ENCODE measurements at places on chromosomes 4 and X.

GRCh38 chr4:88775529-88775928, 77.9 kb upstream of the NAP1L5 start:
- DNase-seq = no peak

- no peak for DNase-seq
These were observed 31.4 kb downstream of the RGS12 start for GRCh38 chr4:3324093-3324815.

- no peak for DNase-seq
These were observed 47.0 kb upstream of the ARSJ start for GRCh38 chr4:114026447-114026846.

DNA sequence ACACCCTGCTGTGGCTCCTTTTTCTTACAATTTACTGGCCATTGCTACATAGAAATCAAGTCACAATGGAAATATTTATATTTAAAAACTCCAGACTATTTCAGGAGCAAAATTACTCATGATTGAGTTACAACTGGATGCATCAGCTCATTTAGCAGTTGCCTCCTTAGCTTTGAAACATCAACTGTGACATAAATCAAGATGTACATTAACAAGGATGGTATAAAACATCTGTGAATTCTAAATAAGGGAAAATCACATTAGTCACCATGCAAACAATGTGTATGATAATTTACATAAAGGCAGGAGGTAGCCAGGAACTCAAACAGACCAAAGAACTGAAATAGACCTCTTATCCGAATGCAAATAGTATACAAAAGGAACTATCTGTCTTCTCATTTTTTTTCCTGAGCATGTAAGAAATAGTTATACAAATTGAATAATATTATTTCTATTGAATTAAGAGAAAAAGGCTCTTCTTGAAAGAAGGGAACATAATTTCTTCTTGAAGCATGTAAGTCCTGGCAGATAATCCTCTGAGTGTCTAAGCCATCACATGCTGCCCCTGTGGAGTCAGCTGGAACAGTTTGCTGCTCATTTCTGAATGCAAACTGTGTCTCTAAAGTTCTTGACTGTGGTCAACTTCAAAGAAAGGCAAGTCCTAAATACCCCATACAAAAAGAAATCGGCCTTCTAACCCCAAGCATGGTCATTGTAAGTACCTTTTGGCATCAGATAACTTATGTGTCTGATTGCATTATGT, 151.2 kb downstream of the NAA11 start:
- DNase-seq = no peak

DNA sequence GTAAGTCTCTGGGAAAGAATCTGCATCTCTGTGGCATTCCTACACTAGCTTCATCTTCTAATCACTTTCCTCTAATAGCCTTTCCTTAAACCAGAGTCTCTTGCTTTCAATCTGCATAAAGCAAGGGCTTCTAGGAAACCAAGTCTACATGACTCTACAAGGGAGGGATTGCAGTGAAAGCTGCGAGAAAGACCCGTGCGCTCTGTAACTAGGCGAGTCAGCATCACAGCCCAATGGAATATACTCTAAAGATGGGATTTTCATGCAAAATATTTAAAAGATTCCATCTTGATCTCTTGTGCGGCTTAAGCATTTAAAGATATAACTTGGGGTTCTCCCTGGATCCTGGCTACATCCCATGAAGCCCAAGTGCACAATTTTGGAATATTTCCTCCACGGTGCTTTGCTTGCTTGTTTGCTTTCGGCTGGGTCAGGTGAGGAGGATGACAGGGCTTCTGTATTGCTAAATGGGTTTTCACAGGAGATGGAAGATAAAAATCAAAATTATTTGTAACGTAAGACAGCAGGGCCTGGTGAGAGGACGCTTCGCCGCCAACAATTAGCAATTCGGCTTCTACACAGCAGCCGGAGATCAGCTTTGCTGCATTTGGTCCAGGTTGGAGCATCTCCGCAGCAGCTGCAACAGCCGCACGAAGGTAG, 687 bp upstream of the GRIA2 start:
- no peak for DNase-seq

- DNase-seq = no peak
These were observed 57.7 kb downstream of the SAT1 start for GRCh38 chrX:23840674-23841073.

GRCh38 chr4:85086721-85087120, 120.2 kb upstream of the WDFY3 start:
- DNase-seq = no peak

- peak; percentile 15 for DNase-seq
These were observed 13.0 kb upstream of the ODAPH start for GRCh38 chr4:75542824-75543223.

GRCh38 chr4:146267826-146268225, 53.5 kb downstream of the REELD1 start:
- no peak for DNase-seq

- DNase-seq = no peak
These were observed 11.9 kb downstream of the STARD8 start for GRCh38 chrX:68659385-68659784.

DNA sequence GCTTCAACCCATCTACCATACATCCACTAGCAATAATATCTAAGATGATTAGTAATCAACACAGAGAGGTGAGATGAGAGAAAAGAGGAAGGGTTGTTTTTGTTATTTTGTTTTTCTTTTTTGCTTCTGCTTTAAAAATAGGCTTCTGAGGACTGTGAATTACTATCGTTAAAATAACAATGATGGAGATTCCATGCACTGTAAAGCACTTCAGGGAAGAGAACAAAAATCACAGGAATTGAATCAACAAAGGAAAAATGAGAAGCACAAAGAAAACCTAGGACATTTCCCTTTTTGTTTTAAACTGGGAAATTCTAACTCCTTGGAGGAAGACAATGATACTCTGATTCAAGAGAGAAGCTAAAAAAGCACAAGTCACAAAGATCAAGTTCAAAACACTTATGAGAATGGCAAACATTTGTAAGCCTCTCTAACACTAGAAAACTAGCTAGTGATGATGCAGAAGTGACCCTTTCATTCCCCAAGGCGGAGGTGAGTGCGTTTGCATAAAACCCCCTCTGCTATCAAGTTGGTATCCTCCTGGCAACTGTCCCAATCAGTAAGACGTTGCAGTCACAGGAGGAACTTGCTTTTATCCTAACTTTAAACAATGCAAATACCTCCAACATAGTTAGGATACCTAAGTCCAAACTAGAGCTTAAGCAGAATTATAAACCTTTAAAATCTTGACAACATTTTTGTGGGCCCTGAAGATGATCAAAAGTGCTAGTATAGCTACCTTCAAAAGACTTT, 308.5 kb downstream of the CAMK2D start:
- no peak for DNase-seq

GRCh38 chr4:4455210-4455865, 68.4 kb downstream of the NSG1 start:
- no peak for DNase-seq

- no peak for DNase-seq
These were observed 90.3 kb downstream of the RLIM start for GRCh38 chrX:74523870-74524735.

GRCh38 chr4:106914223-106914622, 121.9 kb downstream of the DKK2 start:
- no peak for DNase-seq

DNA sequence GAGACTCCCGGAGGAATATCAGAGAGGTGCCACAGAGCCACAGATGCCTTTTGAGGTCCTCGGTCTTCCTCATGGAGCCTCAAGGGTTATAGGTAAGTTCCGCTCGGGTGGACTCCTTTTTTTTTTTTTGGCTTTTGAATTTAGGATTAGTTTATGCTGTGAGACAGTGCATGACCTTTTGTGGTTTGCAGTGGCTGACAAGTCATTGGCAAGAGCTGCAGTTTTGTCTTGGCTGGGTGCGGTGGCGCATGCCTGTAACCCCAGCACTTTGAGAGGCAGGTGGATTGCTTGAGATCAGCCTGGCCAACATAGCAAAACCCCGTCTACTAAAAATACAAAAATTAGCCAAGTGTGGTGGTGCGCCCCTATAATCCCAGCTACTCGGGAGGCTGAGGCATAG, 4.5 kb upstream of the GRSF1 start:
- DNase-seq = no peak

GRCh38 chrX:154372612-154373022, 1.8 kb downstream of the FLNA start:
- DNase-seq = no peak

DNA sequence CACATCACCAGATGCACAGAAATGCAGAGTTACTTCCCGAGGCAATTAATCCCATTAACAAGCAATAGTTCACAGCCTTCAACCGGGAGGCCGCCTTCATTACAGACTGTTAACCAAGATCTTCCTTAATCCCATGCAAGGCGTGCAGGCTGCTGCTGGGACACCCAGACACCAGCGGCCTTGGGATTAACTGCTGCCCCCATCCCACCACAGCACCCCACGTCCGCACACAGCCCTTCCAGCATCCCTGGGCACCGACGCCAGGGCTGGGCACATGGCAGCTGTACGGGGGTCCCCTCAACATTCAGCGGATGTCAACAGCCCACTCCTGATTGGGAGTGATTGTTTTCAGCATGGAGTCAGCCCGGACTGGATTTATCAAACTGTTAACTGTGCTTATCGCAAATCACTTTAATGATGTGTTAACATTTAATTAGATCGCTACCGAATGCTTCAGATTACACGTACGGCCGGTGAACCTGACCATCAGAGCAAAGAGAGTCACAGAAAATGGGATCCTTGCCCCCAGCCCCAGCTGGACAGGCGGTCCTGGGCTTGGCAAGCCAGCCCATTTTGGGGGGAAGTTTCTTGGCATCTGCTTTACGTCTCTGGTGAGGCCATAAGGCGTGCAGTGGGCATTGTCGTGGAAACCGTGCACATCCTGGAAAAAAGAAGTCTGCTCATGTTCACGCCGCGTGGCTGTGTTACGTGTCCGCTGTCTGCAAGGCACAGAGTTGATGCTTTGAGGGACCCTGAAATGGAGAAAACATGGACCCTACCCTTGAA, 126.4 kb downstream of the HMX1 start:
- no peak for DNase-seq

DNA sequence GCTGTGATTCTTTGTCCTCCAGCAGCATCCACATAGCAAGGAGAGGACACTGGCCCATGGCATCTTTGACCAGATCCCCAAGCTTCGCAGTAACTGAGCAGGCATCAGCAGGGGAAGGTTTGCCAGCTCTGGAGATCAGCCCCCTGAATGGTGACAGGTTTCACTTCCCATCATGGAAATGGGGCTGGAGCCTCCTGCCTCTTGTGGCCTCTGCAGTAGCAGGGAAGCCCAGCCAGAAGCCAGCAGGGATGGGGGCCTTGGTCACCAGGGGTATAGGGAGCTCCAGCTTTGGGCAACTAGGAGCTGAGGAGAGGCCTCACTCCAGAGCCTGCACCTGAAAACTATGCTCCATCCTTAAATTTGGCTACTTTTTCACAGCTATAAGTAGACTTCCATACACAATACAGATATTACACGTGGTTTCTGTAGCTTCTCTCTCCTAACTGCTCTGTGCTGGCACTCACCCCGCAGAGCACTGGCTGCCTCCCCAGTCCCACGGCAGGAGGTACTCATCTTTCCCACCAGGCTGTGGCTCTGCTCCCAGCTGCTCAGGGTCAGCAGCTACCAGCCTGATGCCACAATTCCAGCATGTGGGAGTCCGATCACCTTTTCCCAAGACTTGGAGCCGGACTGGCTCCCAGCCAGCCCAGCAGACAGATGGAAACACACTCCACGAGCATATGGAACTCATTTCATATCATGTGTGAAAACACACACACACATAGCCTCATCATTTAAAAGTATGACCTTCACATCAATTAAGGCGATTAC, 2.8 kb downstream of the TMEM271 start:
- DNase-seq = no peak

Measured in LoVo (cell line).